Stimulated activated CD8-positive, alpha-beta memory T cell treated with anti-CD3 and anti-CD28 coated beads, Interleukin-15, amount 100 ng/mL, for 24 hours (primary cell): ENCODE measurements at places on chromosomes 1 and 21.
A peak's percentile ranks its signal among the peaks of the same experiment; 100 is the strongest.

DNA sequence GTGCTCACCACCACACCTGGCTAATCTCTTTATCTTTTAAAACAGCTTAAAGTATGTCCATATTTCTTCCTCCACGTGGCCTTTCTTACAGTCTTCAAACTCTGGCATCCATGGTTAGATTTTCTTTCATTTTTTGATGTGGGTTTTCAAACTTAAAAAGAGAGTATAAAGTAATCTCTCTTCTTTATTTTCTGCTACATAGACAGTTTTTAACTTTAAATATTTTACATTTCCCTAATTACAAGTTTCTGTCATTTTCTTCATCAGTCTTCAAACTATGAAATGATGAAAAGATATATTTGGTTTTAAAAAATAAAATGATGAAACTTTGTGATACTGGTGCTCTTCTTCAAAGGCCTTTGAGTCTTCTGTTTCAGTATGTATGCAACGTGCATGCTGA lies 143.5 kb upstream of the ESRRG start:
- DNase-seq, result no peak

GRCh38 chr1:230385158-230385450 lies 41.0 kb downstream of the PGBD5 start:
- DNase-seq, result no peak

DNA sequence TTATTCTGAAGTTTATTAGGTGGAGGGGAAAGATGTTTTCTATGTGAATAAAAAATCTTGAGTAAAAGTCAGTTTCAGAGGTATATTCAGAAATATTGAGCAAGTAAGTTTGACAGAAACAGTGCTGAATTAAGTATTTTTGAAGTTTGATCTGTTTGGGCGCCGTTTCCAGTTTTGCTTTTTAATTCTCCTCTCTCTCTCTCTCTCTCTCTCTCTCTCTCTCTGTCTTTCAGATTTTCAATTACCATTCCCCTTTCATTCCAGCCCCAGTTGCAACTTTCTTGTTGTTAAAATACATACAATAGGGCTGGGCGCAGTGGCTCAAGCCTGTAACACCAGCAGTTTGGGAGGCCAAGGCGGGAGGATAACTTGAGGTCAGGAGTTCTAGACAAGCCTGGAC lies 24.0 kb downstream of the ADGRL2 start:
- no peak for DNase-seq

DNA sequence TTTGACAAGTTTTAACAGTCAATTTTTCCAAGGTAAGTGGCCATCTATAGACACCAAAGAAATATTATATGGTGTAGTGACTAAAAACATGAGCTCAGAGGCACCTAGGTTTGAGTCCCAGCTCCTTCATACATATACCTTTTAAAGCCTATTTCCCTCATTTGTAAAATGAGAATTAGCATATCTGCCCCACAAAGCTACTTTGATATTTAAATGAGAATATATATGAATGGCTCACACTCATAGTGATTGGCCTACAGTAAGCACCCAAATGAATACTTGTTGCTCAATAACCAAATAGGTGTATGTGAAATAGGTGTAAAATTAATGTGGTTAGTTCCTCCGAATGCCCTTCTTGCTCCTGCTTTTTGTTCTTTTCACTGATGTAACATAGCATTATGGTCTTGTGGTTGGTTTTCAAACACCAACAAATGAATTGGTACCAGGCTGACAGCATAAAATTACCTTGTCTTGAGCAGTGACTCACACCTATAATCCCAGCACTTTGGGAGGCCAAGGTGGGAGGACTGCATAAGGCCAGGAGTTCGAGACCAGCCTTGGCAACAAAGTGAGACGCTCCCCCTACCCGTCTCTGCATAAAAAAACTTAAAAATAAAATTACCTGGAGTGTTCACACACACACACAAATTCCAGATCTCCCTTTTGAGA lies 25.3 kb downstream of the CNIH4 start:
- no peak for DNase-seq

GRCh38 chr1:231806623-231807495 lies 180.3 kb downstream of the DISC1 start:
- DNase-seq, result no peak

- no peak for DNase-seq
These were observed 30.0 kb downstream of the LRRC3 start for GRCh38 chr21:44485254-44485793.

GRCh38 chr1:111538343-111539025 lies 35.1 kb upstream of the ADORA3 start:
- no peak for DNase-seq

DNA sequence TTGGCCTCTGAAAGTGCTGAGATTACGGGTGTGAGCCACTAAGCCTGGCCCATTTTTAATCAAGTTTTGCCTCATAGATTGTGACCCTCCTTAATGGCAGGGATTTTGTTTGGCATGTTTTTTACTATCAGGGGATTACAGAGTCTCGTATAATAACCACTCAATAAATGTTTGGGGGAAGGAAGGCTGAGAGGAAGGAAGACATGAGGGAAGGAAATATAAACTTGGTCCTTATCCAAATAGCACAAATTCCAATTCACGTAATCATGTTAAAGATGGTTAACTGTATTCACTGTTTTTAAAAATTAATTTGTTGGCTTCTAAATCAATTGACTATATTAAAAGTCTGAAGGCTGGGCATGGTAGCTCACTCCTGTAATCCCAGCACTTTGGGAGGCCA lies 30.9 kb upstream of the SERTAD4 start:
- DNase-seq, result no peak

GRCh38 chr1:224407571-224408293 lies 26.9 kb downstream of the WDR26 start:
- DNase-seq, result no peak

DNA sequence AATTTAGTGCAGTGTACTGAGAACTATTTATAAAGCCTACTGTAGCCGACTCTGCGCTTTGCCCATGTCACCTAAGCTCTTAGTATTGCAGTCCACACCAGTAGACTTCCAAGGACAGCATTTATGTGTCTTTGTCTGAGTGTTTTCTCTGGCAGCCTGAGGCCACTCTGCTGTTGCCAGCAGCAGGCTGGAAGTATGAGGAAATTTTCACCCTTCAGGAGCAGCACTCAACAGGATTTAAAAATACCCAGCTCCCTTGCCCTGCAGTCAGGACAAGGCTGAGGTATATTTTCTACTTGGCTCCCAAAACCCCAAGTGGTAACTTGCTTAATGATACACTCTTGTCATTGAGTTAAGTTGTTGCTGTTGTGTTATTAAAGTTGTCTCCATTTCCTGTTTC lies 230.1 kb downstream of the SRGAP2C start:
- no peak for DNase-seq

GRCh38 chr1:230728710-230729392 lies 14.9 kb upstream of the AGT start:
- no peak for DNase-seq

- no peak for DNase-seq
These were observed 54.6 kb downstream of the CASQ2 start for GRCh38 chr1:115713906-115714305.

- no peak for DNase-seq
These were observed 93.4 kb downstream of the ADARB1 start for GRCh38 chr21:45167796-45168222.

GRCh38 chr1:106768077-106768476 lies 288.4 kb upstream of the PRMT6 start:
- DNase-seq, result no peak

GRCh38 chr1:42340901-42341300 lies 5.9 kb upstream of the FOXJ3 start:
- no peak for DNase-seq

DNA sequence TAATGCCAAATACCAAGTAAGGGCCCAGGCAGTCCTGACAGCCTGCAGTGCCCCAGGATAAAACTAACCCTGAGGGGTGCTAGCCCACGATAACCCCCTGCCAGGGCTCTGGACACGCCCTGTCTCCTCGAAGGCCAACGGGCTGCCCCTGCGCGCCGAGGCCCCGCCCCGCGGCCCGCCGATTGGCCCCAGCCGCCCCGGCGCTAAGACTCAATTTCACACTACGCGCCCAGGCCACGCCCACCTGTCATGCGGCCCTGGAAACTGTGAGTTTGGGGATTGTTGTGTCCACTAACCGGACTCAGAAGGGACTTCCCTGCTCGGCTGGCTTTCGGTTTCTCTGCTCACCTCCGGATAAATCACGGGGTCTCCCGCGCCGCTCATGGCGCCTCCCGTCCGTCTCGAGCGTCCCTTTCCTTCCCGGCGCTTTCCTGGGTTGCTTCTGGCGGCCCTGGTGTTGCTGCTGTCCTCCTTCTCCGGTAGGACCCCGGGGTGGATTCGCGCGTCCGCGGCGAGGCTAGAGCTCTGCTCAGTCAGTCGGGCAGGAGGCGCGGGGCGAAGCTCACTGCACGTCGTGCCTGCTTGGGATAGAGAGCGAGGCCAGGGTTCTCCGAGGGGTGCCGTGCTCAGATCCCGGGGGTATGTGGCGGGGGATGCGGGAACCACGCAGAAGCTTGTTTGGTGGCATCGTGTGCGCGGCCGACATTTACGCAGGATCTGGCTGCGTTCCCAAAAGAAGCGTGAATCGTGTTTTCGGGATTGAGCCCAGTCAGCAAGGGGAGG lies at the start of gene CR1L:
TSS of gene CR1L (plus strand) at position 282 of the 783 bp plus-strand sequence. CDS start at position 383, 101 bp downstream.
- DNase-seq, result peak; percentile 39

GRCh38 chr1:222034790-222035189 lies 292.9 kb upstream of the DUSP10 start:
- no peak for DNase-seq

DNA sequence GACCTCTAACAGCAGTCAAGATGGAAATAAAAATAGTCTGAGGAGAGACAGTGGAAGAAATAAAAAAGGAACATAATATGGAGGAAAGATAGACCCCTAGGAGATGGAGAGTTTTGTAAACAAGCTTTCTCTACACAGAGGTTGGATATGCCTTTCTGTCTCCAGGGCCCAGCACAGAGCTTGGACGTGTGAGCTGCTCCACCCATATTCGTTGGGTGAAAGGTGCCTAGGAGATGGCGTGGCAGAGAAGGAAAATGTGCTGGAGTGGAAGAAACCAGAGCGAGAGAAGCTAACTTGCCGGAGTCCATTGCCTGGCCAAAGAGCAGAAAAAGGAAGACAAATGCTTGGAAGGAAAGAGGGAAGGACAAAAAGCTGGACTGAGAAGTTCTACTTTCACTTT lies 78.3 kb upstream of the LMO4 start:
- no peak for DNase-seq

GRCh38 chr1:160797271-160797709 lies 1.3 kb downstream of the LY9 start:
- no peak for DNase-seq

DNA sequence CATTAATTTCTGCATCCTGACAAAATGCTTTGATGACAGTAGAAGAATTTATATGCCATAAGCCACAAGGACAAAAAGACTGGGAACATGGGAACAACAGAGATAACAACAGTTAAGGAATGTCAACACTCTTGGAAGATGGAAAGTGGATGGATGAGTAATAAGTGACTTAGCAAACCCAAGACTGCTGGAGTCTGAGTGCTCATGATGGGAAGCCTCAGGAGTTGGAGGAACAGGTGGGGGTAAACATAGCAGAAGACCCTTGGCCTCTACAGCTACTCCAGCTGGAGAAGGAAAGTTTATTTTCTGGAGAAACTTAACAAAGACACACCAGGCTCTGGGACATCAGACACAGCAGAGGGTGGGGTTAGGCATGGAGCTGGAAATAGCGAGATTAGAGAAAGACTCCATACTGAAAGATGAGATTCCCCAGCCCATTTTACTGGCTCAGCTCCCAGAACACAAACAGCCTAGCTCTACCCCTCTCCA lies 13.6 kb downstream of the G0S2 start:
- no peak for DNase-seq

DNA sequence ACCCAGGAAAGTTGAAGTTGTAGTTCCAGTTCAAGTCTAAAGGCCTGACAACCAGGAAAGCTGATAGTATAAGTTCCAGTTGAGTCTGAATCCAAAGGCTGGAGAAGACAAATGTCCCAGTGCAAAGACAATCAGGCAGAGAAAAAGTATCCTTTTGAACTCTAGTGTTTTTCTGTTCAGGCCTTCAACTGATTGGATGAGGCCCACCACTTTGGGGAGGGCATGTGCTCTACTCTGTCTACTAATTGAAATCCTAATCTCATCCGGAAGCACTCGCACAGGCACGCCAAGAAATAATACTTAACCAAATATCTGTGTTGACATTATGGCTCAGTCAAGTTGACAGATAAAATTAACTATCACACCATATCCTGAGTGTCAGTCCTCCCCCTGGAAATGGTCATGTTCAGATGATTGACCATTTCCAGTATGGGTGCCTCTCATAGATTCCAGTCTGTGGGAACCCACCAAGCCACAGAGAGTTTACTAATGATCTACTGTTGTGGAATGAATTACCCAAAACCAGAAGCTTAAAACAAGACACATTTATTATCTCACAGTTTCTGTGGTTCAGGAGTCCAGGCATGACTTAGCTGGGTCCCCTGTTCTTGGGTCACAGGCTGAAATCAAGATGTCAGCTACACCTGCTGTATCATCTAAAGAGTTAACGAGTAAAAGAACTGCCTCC lies 296.3 kb upstream of the ZP4 start:
- DNase-seq, result no peak

GRCh38 chr1:233281711-233282581 lies 13.6 kb downstream of the PCNX2 start:
- DNase-seq, result no peak

- DNase-seq, result no peak
These were observed 181.5 kb upstream of the ATP1B1 start for GRCh38 chr1:168924976-168925375.

GRCh38 chr1:9235096-9235459 lies 504 bp downstream of the H6PD start:
- no peak for DNase-seq

- DNase-seq, result no peak
These were observed 67.1 kb downstream of the MAN1C1 start for GRCh38 chr1:25683731-25684130.

DNA sequence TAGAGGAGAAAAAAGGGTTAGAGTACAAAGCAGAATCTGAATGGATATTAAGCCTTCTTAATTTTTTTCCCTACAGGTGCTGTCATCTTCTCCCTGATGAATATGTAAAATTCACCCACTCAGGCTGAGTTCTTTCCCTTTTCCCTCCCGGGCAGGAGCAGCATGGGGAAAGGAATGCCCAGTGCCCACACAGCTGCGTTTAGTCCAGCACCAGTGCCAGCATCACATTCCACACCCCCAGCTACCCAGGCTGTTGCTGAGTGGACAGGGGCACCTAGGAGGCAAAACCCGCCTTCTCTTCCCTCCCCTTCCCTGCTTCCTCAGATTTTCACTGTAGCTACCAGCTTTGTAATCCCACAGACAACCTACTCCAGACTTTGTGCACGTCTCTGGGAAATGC lies 3.4 kb upstream of the CADM3 start:
- no peak for DNase-seq

- no peak for DNase-seq
These were observed 18.0 kb upstream of the PRDM15 start for GRCh38 chr21:41897047-41897669.

GRCh38 chr1:243179720-243180119 lies 75.4 kb downstream of the CEP170 start:
- no peak for DNase-seq
